Hematopoietic multipotent progenitor cell treated with erythropoietin and hydrocortisone succinate and interleukin-3 and kit ligand, for 8 days (in vitro differentiated cells): ENCODE measurements at places on chromosomes 6 and 20.

- DNase-seq = no peak
These were observed 1005.5 kb upstream of the CITED2 start for GRCh38 chr6:140379919-140380318.

- no peak for DNase-seq
These were observed 25.0 kb downstream of the MAP1LC3A start for GRCh38 chr20:34583544-34583943.

DNA sequence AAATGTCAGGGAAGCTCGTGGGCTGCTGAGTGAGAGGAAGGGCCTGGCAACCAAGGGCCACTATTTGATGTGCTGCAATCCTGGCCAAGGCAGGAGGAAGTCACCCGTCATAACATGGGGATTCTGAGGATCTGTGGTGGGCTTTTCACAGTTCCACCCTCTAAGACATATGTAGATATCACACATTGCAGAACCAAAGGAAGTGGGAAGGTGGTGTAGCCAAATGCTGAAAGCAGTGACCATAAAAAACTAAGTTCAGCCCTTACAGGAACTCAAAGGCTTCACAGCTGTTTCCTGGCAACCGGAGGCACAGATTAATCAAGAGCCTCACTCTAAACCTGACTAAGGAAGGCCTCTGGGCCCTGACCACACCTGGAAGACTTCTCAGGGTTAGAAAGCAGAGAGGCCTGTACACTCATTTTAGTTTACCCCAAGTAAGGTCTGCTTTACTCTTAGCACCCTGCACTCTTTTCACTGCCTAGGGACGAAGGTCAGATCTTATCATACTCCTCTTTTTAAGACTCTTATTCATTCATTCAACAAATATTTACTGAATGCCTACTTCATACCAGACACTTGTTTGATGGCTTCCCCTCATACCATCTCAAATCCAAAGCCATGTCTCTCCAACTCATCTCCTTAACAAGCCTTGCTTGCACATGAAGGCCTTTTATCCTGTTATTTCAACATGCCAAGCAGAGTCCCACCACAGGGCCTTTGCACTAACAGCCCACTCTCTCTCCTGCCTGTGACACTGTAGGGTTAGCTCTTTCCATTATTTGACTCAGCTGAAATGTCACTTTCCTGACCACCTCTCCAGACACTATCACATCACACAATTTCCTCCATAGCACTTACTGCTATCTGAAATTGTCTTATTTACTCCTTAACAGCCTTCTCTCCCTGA is 2.6 kb downstream of the UBE2V1 start:
- peak; percentile 46 for DNase-seq

GRCh38 chr20:53695797-53696527 is 102.3 kb upstream of the ZNF217 start:
- DNase-seq = no peak

DNA sequence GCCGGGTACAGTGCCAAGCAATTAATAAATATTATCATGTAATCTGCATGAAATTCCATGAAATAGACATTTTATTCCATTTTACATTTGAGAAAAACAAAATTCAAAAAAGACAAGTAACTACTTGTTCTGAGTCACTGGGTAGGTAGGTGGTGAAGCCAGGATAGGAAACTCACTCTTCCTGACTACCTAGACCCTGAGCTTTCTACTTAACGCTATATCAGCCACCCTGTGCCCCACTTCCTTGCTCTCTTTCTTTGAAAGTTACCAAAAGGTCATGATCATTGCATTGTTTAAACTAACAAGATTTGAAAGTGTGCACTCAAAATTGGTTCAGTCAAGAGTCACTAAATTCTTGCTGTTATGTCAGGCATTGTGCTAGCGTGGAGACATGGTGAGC is 235.7 kb downstream of the CD83 start:
- no peak for DNase-seq

DNA sequence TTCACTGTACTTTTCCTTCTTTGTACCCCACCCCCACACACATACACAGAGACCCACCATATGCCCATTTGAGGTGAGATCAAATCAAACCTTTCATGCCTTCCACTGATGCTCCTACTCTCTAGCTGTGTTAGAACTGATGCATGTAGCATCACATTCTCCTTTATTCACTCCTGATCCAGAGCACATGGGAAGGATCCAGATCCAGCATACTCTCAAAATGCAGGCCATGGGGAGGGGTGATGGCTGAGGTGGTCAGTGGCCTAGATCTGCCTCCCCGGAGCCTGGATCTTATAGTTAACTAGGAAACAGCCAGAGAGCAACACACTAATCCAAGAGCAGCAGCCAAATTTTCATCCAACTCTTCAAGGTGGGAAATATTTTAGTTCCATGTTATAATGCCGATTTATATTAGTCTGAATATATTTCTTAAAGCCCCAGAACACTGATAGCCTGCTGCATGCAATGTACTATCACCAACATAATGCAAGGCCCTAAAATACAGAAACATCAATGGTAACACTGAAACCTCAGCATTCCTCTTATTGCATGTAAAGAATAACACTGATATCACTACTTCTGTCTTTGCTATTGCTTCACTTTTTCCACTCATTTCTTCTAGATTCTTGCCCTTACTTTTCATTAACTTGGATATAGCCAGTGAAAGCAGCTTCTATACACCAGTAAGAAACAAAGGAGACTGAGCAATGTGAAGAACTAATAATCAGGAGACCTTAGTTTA is 126.8 kb upstream of the BEND6 start:
- DNase-seq = no peak

- DNase-seq = no peak
These were observed 158.7 kb downstream of the RNGTT start for GRCh38 chr6:88804701-88805100.

DNA sequence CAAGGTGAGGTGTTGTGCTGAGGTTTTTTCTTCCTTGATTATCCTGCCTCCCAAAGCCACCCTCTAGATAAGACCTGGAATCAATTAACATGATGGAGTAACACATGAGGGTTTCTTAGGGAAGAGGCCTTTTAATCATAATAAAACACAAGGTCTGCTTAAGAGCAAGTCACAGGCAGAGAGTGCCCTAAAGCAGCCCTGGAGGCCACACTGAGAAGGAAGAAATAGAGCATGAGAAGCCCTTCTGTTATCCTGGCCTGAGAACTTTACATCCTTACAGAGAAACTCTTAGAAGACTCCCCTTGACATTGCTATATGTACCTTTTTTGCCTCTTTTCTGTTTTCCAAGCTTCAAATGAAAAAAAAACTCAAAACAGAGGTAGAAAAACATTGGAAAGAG is 132.3 kb downstream of the CEP57L1 start:
- DNase-seq = no peak

DNA sequence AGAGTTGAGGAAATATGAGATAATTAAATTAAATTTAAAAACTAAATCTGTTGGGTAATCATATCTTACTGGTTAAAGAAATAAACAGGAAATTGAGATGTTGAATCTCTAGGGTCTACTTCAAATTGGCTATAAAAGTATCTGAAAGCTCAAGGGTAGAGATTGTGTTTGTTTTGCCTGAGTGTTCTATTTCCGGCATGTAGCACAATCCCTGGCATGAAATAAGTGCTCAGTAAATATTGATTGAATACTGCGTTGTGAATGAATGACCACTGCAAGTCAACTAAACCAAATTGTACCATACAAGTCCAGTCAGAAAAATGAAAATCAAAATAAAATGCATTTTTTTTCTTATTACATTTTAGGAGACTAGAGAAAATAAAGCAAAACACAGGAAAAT is 709.8 kb downstream of the EPM2A start:
- DNase-seq = no peak

GRCh38 chr6:1952740-1953360 is 292.6 kb downstream of the GMDS start:
- no peak for DNase-seq

DNA sequence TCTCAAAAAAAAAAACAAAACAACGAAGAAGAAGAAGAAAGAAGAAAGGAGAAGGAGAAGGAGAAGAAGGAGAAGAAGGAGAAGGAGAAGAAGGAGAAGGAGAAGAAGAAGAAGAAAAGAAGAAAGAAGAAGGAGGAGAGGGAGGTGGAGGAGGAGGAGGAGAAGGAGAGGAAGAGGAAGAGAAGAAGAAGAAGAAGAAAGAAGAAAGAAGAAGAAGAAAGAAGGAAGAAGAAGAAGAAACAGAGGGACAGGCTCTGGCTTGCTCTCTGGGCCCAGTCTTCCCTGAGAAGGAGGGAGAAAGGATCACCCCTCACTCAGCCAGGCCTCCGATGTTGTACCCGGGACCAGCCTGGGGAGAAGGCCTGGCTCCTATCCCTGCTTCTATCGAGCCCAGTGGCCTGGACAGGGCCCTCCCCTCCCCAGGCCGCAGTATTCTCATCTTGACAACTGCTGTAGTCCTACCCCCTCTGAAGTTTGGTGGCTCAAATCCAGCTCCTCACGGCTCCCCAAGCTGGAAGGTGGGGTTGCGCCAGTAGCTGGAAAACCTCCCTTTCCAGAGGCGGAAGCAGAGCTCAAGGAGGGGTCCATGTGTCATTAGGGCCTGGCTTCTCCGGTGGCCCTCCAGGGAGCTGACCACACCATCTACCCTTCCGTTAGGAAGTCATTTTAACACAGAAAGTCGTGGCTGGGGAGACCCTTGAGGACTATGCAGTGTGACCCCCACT is 18.9 kb downstream of the C6orf132 start:
- no peak for DNase-seq

- DNase-seq = no peak
These were observed 14.2 kb upstream of the FOXC1 start for GRCh38 chr6:1595271-1596087.

GRCh38 chr6:101544286-101544685 is 150.8 kb downstream of the GRIK2 start:
- DNase-seq = no peak

DNA sequence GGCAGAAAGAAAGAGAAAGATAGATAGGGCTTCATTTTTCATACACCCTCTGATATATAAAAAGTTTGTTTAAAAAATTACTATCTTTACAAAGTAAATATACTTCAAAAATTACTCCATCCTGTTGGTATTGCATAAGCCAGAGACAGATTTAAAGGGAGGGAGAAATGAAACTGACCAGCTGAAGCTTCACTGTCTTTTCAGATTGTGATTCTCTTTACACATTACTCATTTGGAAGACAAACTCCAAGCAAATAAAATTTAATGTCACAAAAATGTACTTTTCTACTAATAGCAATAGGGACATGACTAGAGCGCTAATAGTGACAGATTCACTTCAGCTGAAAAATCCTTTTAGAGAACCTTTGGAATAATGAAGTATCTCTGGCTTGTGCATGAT is 38.6 kb upstream of the MARCKS start:
- no peak for DNase-seq

- DNase-seq = no peak
These were observed 77.0 kb downstream of the CAP2 start for GRCh38 chr6:17470202-17470937.

GRCh38 chr20:63833776-63834490 is 2.9 kb upstream of the ZBTB46 start:
- no peak for DNase-seq

GRCh38 chr20:43963872-43964791 is 49.5 kb downstream of the TOX2 start:
- DNase-seq = no peak

DNA sequence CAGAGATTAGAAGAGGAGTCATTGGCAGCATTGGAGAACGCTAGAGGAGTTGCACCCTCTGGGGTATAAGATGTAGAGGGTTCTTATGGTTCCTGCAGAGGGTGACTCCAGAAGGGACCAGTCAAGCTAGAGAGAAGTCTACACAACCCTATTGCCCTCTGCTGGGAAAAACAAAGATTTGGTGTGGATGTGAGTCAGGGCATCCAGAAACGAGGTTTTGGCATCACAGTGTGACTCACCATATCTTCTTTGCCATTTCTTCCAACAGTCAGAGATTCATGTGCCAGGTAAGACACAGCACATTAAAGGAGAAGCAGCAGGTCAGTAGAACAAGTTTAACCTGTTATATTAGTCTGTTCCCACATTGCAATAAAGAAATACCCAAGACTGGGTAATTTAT is 598.8 kb downstream of the MAFB start:
- DNase-seq = no peak

DNA sequence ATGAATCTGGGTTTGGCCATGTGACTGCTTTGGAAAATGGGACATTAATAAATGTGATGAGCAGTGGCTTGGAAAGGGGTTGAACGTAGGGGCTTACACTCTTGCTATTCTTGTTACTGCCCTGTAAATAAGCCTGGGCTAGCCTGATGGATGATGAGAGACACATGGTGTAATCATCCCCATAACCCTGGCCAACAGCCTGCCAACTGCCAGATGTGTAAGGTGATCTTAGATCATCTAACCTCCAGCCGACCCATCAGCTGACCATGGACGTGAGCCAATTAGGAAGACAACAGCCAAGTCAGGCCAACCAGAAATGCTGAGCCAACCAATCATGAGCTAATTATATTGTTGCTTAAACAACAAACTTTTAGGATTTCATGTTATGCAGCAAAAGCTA is 25.2 kb downstream of the FBXO30 start:
- DNase-seq = peak; percentile 14

DNA sequence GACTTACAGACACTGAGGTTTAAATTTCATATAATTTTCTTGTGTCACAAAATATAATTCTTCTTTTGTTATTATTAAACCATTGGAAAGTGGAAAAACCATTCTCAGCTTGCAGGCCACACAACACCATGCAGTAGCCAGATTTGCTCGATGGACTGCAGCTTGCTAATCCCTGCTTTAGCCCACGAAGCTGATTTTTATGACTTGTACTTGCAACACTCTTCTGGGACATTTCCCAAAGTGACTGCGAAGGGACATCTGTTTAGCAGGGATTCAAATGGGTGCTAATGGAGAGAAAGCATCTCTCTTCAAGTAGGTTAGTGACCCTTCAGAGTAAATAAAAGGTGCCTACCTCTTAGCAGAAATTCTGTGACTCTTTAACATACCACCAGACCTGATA is 304.6 kb upstream of the ZFP64 start:
- DNase-seq = no peak

- no peak for DNase-seq
These were observed 10.9 kb upstream of the NELFCD start for GRCh38 chr20:58970146-58970545.

DNA sequence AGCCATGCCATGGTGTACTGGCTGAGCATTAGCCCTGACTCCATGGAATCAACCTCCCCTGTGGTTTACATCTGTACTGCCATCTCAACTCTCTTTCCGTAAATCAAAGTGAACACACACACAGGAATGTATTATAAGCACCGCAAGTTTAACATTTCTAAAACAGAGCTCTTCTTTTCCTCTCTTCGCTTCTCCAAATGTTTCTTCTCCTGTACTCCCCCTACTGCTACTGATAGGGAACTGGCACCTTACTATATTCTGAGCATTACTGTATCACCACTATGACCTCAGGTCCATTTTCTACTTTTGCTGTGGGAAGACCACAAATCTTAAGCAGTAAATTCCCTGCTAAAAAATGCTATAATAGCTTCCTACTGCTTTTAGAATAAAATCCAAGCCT is 101.2 kb downstream of the NUS1 start:
- peak; percentile 8 for DNase-seq
